Central memory CD4-positive, alpha-beta T cell (primary cell): ENCODE measurements at places on chromosomes 7 and 10.

- no peak for DNase-seq
Measured at GRCh38 chr10:18400201-18400905, 251.0 kb downstream of the NSUN6 start.

- no peak for DNase-seq
Measured at GRCh38 chr10:123649676-123650075, 16.5 kb upstream of the GPR26 start.

DNA sequence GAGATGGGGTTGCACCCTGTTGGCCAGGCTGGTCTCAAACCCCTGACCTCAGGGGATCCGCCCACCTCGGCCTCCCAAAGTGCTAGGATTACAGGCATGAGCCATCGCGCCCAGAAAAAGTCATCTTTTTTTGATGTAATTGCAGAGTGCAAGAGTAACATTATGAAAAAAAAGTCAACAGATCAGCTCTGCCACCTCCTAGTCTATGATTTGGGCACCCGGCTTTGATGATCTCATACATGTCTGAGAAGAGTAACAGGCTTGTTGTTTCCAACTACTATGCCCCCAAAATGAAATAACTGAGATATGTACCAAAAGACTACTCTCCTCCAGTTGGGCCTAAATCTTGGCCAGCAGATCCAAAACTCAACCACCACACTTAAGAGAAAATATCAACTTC, 40.8 kb downstream of the VOPP1 start:
- no peak for DNase-seq

DNA sequence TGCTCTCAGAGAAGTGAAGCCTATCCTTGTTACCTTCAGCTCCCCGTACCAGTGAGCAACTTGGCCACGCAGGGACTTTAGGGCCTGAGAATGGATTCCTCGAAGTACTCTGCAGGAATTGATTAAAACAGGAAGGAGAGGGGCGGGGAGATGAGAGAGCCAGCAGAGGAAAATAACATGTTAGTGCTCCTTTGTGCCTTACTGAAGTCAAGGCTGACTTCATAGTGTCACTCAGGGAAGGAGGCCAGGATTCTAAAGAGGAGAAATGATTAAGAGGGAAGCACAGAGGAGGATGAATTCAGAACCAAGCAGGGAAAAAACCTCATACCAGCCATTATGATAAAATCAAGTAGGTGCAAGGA, 195.6 kb upstream of the RHOBTB1 start:
- DNase-seq, result no peak
